ENCODE measurements at places on chromosomes 1 and 21.
A peak's percentile ranks its signal among the peaks of the same experiment; 100 is the strongest.

- no peak for DNase-seq
These were observed 39.2 kb downstream of the PROX1 start for GRCh38 chr1:214026985-214027384.

DNA sequence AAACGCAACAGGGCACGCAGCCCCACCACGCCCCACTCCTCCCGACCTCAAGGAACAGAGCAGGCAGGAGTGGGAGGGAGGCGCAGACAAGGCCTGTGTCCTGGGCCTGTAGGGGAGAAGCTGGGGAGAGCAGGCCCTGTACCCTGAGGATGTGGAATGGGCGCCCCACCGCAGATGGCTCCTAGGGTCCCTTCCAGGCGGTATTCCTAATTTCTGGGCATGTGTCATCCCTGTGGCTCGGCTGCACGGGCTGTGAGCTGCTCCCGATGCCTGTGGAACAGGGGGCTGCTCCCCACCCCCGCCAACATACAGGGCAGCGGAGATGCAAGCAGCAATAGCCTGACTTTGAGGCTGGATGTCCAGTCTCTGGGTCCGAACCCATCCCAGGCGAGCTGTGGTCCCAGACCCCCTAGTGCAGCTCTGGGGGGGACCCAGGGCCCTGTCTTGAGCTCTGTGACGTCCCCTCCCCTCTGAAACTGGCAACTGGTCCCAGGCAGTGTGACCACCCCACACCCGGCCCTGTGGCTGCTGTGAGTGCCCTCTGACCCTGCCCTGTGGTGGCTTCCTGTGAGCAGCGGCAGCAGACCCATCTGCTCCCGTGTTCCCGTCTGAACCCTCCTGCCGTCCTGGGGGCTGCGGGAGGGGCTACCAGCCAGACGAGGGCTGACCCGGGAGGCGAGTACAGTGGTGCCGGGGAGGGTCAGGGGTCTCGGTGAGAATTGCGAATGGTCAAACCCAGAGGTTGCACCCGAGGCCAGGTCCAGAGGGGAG is 13.9 kb upstream of the COL6A2 start:
- DNase-seq = peak; percentile 5

GRCh38 chr1:91817211-91817905 is 68.6 kb downstream of the TGFBR3 start:
- DNase-seq = no peak

GRCh38 chr1:18299441-18300338 is 181.0 kb upstream of the KLHDC7A start:
- DNase-seq = peak; percentile 56

DNA sequence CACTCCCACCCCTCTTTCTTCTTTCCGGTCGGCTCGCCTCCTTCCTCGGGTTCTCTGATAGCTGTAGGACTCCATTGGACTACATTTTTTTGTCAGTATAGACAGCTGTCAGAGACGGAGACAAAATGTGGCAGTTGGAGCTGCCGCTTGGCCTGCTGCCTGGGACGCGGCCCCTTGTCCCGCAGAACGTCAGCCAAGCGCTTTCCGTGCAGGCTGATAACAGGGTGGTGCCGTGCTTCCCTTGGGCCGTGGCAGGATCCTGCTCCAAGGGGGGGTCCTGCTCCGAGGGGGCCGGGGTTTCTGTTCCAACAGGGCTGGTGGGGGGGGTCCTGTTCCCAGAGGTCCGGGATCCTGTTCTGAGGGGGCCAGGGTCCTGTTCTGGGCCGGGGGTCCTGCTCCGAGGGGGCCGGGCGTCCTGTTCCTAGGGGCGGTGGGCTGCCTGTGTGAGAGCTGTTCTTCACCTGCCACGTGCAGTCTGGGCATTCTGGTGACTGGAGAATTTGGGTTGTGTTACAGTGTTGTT is 4.9 kb downstream of the SKI start:
- no peak for DNase-seq

DNA sequence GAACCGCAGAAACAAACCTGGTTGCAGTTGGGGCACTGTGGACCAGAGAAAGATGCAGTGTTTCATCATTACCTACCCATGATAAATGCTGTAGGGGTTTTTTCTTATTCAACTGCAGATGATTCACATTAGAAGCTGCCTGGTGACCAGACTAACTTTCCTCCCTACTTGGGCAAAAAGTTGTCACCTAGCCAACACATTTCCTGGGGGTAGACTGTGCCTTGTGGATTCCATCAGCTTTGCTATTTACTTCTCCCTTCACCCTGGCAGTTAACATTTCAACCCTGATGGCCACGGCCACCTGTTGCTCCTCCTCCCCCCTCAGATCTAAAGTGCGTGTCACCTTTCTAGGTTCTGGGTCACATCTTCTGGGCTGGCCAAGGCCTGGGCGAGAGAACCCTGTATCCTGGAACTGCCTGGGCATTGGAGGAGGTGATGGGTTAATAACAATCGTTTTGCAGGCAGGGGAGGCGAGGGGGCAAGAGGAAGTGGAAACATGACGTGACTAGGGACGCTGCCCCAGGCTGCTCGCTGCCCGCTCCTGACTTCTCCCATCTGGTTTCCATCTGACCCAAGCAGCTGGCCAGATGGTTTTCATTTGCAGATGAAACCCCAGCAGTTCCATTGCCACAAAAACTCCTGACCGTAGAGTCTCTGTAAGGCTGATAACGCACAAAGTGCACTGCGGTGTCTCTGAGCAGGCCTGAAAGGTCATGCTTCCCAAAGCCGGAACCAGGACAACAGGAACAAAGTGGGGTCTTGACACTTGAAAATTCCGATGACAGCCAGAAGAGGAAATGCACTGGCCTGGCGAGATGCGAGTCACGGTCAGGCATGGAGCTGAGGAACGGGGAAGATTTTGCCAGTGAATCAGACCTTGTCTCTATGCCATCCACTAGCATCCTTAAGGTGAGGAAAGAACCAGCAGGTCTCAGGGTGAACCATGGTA is 36.6 kb downstream of the CAPZB start:
- no peak for DNase-seq

DNA sequence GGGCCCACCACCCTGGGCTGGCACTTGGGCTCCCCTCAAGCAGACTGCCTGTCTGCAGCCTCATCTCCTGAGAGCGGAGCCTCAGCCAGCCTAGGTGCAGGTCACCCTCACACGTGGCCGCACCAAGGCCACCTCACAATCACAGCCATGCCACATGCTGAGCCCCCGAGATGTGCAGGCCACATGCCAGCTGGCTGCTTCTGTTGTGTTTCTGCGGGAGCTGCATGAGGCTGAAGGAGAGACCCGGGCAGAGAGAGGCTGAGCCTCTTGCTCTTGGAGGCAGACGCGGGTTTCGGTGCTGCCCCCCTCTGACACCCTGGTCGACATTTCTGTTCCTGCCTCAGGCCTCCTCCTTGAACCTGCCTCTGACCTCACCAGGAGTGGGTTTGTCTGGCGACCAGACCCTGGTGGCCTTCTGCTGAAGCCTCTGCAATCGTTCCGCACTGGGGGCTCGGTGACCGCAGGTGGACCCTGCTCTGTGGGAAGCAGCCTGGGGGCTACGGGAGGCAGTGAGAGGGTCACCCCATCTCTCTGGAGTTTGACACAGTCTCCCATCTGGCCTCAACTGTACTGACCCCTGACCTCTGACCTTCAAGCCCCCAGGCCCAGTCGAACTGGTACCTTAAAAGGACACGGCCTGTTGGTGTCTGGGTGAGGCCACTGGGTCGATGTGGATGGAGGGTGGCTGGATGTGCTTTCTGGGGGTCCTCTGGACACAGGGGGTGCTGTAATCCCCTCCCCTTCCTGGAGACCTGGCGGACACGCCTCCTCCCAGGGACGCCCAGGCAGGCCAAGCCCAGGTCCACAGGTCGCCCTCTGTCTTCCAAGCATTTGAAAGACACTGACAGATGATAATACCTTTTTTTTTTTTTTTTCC is 13.0 kb upstream of the C1orf174 start:
- DNase-seq = no peak

DNA sequence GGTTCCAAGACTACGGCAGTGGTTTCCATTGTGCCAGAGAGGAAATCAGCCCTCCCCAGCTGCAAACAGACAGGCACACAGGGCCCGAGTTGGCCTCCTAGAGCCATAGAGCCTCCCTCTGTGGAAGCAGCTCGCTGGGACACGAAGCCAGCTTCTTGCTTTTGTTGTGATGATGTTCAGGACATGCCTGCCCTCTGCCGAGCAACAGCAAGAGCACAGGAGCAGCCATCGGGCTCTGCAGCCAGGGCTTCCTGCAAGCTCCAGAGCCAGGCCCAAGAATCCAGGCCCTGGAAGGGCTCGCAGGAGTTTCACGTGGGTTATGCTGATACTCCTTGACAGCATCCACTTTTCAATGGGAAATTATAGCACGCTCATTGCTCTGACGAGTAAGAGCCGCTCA is 18.5 kb downstream of the NPHP4 start:
- DNase-seq = no peak

- DNase-seq = no peak
These were observed 471.3 kb downstream of the CAMTA1 start for GRCh38 chr1:7256526-7256925.

DNA sequence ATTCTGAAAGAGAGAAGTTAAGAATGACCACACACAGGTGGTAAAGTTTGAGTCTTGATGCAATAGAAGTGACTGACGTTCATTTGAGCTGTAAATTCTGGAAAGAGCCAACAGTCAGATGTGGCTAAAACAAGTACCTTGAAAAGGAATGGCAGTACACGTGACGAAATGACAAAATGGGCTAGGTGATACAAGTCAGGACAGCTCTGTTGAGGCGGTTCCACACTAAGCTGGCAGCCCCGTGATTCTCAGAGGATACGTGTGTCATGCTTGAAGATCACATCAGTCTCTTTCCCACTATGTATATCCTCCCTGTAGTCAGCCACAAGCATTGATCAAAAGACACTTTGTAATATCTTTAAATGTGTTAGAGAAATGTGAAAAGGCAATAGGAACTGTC is 881.3 kb upstream of the ADGRL2 start:
- no peak for DNase-seq

DNA sequence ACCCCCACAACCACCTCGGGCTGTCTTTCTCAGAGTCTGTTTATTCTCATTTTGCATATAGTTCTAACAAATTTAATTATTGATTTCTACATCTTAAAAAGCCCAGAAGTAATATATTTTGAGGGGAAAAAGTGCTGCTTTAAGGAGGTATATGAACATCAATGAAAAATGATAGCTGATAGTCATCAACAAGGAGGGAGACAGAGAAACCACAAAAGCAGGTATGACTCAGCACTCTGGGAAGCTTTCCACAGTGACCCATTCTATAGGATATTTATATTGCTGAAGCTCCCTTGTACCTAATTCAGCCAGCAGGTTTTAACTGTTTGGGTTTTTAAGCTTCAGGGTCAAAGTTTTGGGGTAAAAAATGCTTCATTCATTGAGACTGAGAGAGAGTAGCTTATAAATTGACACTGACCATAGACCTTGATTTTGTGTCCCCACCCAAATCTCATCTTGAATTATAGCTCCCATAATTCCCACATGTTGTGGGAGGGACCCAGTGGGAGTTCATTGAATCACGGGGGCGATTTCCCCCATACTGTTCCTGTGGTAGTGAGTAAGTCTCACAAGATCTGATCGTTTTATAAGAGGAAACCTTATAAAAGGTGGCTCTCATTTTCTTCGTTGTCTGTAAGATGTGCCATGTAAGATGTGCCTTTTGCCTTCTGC is 27.4 kb downstream of the VANGL1 start:
- DNase-seq = no peak

DNA sequence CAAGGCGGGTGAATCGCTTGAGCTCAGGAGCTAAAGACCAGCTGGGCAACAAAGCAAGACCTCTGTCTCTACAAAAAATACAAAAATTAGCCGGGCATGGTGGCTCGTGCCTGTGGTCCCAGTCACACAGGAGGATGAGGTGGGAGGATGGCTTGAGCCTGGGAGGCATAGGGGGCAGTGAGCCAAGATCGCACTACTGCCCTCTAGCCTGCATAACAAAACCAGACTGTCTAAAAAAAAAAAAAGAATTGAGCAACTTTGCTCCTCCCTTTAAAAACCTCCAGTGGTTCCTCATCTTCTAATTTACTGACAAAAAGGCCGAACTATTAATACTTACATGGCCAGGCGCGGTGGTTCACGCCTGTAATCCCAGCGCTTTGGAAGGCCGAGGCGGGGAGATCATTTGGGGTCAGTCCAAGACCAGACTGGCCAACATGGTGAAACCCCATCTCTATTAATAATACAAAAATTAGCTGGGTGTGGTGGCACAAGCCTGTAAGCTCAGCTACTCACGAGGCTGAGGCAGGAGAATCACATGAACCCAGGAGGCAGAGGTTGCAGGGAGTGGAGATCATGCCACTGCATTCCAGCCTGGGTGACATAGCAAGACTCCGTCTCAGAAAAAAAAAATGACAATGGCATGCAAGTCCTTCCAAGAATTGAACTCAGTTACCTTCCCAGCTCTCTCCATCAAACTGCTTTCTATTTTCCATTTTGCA is 4.4 kb downstream of the ACBD3 start:
- DNase-seq = peak; percentile 39

GRCh38 chr1:116346943-116347673 is 25.9 kb upstream of the ATP1A1 start:
- DNase-seq = no peak

GRCh38 chr1:213409971-213410370 is 358.9 kb downstream of the RPS6KC1 start:
- DNase-seq = no peak

DNA sequence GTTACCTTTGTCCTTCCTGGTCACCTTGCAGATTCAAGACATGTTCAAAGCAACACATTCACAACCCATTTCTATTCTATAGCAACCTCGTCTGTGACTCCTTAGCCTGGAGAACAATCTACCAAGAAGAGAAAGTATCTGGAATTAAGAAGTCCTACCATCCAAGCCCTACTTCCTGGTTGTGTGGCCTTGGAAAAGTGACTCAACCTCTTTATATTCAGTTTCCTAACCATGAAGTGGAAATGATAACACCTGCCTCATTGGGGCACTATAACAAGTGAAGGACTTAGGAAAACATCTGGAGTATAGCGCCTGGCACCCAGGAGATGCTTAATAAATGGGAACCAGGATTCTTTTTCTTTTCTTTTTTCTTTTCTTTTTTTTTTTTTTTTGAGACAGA is 36.5 kb upstream of the SRRM1 start:
- DNase-seq = no peak

- no peak for DNase-seq
These were observed 104.5 kb downstream of the AK5 start for GRCh38 chr1:77386276-77386675.

DNA sequence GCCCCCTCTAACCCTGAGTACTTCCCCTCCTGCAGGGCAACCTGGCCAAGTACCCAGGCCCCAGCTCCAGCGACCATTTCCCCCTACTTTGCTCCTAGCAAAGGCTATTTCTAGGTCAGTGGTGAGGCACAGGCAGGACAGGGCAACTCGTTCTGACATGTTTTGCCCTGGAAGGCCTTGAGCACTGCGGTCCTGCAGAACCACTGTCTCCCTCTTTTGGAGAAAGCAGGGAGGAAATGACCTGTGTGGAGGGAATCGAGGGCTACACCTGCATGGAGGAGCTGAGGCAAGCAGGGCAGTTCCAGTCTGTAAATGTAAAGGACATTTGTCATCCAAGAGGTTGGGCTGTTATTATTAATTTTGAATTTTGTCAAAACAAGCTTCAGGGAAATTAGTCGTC is 99.1 kb downstream of the PPIAL4G start:
- no peak for DNase-seq
